ENCODE measurements at places on chromosomes 5 and 9.

- no peak for DNase-seq
Measured at GRCh38 chr9:79742110-79742721, 170.5 kb downstream of the TLE4 start.

DNA sequence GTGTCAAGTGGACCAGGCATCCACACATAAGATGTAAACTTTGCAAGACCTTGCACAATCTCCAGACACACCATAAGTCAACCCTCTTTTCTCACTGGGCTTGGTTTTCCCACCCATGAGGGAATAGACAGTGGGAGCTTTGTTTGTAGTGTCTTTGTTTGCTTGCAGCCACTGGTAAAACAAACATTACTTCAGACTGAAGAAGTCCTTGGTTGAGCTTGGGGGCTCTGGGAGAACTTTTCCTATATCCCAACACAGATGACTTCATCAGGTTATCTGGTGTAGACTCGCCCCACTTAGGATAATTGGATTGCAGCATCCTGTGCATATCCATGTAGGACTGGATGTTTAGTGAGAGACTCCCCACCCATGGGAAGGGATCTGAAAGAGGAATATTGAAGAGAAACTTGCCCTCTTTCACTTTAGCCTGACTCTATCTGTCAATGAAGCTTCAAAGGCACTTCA, 11.5 kb upstream of the ADGRV1 start:
- no peak for DNase-seq

DNA sequence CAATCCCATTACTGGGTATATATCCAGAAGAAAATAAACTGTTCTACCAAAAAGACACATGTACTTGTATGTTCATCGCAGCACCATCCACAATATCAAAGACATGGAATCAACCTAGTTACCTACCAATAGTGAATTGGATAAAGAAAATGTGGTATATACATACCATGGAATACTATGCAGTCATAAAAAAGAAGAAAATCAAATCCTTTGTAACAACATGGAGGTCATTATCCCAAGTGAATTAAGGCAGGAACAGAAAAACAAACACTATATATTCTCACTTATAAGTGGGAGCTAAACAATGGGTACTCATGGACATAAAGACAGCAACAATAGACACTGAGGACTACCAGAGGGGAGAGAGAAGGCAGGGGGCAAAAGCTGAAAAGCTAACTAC, 67.7 kb downstream of the NR2F1-AS1 start:
- no peak for DNase-seq

GRCh38 chr5:9625286-9625685, 4.9 kb downstream of the TAS2R1 start:
- DNase-seq, result no peak

DNA sequence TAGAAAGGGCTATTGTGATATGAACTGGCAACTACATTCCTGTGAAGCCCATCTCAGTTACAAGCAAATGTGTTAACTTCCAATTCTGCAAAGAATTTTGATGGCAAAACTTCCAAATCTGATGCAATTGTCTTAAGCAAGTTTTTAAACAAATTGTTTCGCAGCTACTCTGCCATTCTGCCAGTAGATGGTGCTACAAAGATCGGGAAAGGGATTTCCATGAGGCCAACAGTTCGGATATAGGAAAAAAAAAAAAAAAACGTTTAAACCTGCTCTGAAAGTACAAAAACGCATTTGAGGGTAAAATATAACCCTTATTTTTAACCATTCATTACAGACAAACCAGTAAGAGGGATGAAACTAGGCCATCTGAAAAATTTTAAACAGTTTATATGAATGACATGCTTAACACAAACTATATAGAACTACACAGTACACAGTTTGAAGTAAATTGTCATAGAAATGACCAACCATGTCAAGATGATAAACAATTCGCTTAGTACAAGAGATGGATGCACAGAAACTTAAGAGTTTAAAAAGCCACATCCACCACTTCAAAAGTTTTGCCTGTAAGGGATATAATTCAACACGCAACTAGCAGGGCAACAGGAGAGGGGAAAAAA, 2.2 kb downstream of the HNRNPA0 start:
- DNase-seq, result no peak

- no peak for DNase-seq
Measured at GRCh38 chr5:150485693-150486401, 22.1 kb upstream of the NDST1 start.

GRCh38 chr5:31204958-31205357, 11.5 kb downstream of the CDH6 start:
- DNase-seq, result no peak

GRCh38 chr5:148653291-148653835, 964 bp downstream of the HTR4 start:
- no peak for DNase-seq

DNA sequence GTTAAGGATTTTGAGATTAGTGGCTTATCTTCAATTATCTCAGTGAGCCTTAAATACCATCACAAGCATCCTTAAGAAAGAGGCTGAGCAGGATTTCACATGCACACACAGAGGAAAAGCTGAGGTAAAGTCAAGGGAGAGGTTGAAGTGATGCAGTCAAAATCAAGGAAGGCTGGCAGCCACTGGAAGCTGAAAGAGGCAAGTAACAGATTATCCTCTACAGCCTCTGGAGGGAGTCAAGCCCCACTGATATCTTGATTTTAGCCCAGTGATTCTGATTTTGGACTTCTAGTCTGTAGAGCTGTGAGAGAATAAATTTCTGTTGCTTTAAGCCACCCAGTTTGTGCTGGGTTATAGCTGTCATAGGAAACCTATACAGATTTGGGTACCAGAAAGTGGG, 80.1 kb downstream of the ANKRD31 start:
- DNase-seq, result no peak

Data from activated CD4-positive, CD25-positive, alpha-beta regulatory T cell (primary cell).